NCI-H1930 (cell line): ENCODE measurements at places on chromosomes 16 and 17.
A peak's percentile ranks its signal among the peaks of the same experiment; 100 is the strongest.

DNA sequence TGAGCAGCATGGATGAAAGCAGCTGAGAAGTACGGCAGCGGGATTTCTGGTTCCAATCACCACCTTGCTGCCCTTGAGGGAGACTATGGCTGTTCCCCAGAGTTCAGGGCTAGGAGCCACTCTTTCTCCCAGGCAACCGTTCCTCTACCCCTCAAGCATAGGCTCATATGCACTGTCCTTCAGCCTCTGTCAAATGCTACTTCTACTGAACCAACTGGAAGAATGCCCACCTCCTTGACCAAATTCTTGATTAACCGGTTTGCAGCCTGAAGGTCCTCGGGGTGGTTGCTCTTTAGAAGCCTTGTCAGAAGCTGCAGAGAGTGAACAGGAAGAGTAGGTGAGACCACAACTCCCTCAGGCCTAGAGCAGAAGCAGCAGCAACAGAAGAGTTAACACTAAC is 23.8 kb downstream of the GGA2 start:
- no peak for DNase-seq

- no peak for DNase-seq
Observed at GRCh38 chr17:14903854-14904253, 361.3 kb downstream of the PMP22 start.

DNA sequence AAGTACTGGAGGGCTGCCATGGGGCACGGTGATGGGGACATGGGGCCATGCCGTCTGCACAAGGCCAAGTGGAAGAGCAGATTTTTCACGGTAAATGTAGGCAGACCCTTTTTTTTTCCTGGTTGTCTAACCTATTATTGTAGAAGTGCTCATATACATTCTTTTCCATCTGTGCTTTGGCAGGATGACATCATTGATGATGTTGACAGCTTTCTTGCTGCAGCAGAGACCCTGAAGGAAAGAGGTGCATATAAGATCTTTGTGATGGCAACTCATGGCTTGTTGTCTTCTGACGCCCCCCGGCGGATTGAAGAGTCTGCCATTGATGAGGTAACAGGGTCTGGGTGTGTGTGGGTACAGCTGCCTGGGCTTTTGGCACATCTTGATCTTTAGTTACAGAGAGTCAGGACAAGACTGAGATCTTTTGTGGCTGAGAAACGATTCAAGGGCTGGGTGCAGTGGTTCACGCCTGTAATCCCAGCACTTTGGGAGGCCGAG is 23.3 kb upstream of the SLC5A10 start:
- no peak for DNase-seq

- no peak for DNase-seq
Observed at GRCh38 chr16:87860553-87861299, 8.6 kb downstream of the SLC7A5 start.

- DNase-seq: peak; percentile 46
Observed at GRCh38 chr17:1241929-1242328, 28.3 kb upstream of the BHLHA9 start.

DNA sequence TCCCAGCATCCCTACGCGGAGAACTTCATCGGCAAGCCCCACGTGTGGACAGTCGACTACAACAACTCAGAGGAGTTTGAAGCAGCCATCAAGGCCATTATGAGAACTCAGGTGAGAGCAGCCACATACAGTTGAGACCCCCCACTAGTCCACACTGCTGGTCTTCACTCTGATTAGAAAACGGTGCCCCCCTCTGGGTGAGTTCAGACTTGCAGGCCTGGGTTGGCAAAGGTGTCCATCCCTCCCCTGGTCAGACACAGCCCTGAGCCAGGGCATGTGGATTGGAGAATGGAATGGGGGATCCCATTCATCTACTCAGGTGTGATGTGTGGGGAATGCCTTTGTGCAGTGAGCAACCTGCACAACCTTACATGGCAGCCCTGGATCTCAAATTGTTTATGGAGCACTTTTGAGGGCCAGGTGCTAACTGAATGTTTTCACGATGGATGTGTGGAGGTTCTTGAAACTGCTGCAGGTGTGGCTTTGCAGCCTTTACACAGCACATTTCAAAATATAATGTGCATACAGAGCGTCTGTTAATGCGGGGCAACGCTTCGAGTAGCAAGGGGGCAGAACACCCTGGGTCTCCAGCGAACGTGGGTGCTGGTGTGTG is 72.6 kb downstream of the MGAT5B start:
- no peak for DNase-seq

GRCh38 chr16:27373312-27373711 is 28.7 kb upstream of the IL21R start:
- DNase-seq: no peak
